ENCODE measurements at places on chromosomes 7 and 10.

- no peak for DNase-seq
Measured at GRCh38 chr10:97850446-97850845, 803 bp downstream of the GOLGA7B start.

- peak; percentile 89 for DNase-seq
Measured at GRCh38 chr7:39609113-39609934, 14.0 kb upstream of the RALA start.

DNA sequence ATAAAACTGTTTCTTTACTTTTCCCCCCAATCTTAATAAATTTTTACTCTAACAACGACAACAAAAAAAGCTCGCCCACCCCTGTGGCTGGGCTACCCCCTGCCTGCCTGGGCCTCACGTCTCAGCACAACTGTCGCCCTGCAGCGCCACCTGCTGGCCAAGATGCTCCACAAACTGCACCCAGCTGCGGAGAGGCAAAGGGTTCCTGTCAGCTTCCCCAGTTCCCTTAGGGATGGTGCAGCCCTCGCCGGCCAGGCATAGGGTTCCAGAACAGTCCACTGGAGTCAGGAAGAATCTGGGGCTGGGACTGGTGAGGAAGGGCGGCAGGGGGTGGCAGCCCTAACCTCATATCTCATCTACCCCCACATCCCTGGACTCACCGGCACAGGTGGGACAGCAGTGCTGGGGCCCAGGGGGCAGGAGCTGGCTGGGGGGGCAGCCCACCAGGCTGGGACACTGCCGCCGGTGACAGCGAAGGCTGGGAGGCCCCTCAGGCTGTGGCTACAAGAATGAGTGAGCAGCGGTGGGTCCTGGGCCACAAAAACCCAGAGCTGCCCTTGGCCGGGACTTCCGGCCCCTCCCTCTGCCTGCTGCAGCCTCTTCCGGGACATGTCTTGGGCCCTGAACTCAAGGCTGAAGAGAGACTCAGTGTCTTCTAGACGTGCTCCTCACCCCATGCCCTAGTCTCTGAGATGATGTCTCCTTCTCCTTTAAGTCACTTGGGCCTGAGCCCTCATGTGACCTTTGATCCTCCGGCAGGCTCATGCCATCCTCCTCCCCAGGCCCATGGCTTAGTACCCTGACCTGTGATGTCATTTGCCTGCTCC is 21.2 kb downstream of the ATP6V1F start:
- DNase-seq: peak; percentile 77

DNA sequence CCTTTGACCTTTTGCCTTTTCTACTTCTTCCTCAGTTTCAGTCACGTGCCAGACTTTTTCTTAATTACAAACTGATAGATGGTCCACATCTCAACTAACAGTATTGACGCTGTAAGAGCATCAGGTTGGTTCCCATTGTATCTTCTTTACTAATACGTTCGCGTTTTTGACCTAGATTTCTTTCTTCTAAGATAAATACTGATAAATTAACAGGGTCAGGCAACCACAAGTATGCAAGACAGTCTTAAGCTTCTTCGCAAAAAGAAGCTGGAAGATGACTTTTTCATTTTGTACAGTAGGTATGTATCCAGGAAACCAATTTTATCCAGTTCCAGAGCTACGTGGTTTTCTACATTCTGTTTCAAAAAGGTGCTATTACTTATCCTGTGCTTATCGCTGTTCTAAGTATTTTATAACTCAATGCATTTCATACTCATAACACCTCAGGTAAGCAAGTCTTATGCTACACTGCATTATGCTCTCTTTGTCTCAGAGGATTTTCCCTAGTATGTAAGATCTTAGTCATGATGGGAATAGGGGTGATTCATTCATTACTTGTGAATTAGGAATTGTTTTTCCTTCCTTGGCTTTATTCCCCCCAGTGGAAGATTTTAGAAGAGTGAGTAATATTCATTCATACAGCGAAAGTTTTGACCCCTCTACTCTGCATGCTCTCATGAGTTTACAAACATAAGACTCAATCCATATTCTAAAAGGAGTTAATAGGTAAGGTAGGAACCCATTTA is 955 bp downstream of the DUS4L start:
- peak; percentile 76 for DNase-seq

DNA sequence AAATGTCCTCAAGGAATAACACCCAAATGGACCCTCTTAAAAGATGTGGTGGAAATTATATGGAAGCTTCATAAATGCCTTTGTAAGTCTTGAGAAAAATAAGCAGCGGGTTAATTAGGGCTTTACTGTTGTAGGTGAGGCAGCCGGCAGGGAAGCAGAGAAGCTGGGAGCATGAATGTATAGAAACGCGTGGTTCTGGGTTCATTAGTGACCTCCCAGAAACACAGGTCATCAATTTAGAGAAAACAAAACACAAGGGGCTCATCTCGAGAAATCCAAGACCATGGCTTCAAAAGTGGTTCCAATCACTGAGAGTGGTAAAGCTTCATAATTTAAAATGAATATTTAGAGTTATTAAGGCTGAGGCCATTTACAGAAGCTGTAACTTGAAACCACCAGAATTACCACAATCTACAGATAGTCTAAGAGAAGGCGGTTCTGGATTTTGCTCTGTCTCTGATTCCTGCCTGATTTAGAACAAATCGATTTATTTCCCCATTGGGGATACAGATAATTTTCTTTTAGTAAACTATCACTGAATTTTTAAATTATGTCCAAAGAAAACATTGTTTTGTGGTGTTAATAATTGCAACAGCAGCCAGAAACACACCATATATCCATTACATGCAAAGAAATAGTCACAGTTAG is 20.7 kb downstream of the GARIN1A start:
- DNase-seq: no peak

DNA sequence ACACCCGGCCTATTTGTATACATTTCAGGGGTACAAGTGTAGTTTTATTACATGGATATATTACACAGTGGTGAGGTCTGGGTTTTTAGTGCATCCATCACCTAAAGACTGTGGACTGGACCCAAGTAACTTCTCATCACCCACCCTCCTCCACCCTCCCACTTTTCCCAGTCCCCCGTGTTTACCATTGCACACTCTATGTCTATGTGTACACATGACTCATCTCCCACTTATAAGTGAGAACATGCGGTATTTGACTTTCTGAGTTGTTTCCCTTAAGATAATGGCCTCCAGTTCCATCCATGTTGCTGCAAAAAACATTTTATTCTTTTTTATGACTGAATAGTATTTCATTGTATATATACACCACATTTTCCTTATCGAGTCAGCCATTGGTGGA is 98.9 kb upstream of the WAC start:
- DNase-seq: no peak

GRCh38 chr7:134485203-134485602 is 26.3 kb upstream of the AKR1B1 start:
- no peak for DNase-seq

DNA sequence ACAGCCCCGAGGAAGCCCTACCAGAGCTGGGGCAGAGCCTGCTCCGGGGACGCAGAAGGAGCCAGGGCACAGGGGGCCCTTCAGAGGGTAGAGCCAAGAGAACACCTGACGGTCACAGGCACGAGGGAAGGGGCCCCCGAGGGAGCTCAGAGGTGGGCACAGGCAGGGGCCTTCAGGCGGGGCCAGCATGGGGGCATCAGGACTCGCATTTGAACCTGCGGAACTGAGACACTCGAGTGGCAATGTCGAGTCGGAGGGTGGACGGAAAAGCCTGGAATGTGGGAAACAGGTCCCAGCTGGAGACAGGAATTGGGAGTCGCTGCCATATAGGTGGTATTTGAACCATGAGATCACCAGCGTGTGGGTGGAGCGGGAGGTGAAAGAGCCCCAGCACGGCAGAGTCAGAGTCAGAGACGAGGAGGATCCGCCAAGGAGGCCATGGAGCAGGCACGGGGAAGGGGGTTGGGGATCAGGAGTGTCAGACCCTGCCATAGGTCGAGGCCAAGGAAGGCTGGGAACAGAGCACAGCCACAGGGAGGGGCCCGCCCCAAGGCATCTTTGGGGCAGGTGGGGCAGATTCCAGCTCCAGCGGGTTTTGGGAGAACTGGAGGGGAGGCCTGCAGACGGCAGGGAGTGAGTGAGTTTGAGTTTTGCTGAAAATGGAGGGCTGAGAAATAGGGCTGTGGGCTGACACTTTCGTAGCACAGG is 13.8 kb downstream of the STK32C start:
- DNase-seq: no peak

DNA sequence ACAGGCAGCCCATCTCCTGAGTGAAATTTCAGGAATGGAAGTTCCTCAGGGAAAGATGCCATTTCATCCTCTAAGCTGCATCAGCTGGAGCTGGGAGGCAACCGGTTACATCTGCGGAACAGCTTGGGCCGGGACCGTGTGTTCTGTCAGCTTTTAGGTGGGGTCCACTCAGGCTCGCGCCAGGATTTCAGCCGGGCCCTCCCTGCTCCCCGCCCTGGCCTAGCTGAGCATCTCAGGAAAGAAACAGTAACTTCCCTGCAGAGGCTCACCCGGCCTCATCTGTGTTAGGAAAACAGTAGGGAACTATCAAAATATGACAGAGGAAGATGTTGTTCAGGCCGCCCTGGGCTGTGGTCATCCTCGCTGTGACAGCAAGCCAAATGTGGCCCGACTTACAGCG is 110.4 kb downstream of the TRIL start:
- DNase-seq: no peak

DNA sequence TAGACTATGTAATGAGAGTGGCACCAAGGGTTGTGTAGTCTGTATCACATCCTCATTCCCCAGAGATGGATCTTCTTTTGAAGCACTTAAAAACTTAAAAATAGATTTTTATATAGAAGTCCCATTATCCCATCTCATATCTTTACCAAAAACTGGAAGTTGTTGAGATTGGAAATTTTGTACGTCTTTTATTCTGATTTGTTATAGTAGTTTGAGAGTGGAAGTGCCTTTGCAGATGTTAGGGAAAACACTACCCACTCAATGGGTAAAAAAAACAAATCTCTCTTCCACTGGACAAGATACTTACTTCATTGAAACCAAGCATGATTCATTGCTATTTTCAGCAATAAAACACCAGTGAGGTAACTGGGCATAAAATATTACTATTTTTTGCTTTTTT is 184.4 kb downstream of the MACC1 start:
- no peak for DNase-seq

- no peak for DNase-seq
Measured at GRCh38 chr10:44199991-44200655, 184.8 kb downstream of the CXCL12 start.

GRCh38 chr10:26698909-26699308 is 1.4 kb downstream of the PDSS1 start:
- DNase-seq: no peak

GRCh38 chr7:41103331-41103730 is 599.6 kb downstream of the INHBA start:
- DNase-seq: peak; percentile 54

- no peak for DNase-seq
Measured at GRCh38 chr7:71363627-71364026, 231.7 kb downstream of the GALNT17 start.

- peak; percentile 44 for DNase-seq
Measured at GRCh38 chr7:80346704-80347103, 165.2 kb downstream of the GNAT3 start.

GRCh38 chr7:455110-455928 is 64.3 kb downstream of the PDGFA start:
- DNase-seq: peak; percentile 74

DNA sequence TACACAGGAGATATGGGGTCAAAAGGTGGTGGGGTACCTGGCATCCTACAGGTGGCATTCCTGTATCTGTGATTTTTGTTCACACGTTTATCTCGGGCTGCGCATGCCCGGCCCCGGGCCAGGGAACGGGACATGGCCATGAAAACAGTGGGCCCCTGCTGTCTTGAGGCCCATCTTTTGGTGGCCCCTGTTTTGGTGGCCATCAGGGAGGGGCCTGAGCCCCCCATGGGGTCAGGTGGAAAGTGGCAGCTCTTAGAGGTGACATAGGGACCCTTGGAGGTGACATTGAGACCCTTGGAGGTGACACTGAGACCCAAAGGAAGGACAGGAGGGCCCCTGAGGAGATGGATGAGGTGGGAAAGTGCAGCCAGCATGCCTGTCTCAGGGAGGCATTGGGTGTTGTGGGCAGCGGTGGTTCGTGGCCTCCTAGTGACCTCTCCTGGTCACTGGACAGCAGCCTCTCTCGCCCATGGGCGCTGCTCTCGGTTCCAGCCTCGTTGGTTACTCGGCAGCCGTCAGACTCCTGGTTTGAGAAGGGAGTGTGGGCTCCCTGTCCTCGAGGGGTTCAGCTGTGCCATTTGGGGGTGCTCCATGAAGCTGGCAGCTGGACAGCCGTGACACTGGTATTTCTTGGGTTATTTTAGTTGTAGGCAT is 39.9 kb downstream of the INPP5A start:
- peak; percentile 12 for DNase-seq

DNA sequence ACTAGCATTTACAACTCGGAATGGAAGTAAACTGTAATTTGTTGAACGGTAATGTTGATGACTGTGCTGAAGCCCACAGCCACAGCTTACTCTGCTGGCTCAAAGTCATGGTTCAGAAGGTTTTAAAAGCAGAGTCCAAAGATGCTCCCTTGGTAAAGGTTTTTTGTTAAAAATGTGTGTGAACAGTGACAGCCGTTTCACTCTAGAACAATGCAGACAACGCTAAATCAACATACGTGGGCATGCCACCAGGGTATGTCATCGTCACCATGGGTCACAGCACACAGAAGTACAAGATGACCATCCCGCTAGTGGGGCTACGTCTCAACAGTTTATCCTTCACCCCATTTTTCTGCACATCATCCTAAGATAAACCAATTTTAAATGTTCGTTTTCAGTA is 106.5 kb upstream of the LANCL2 start:
- DNase-seq: no peak

- DNase-seq: no peak
Measured at GRCh38 chr7:116766881-116767280, 94.9 kb downstream of the MET start.

- DNase-seq: no peak
Measured at GRCh38 chr10:47058032-47058702, 146.9 kb downstream of the PTPN20 start.

DNA sequence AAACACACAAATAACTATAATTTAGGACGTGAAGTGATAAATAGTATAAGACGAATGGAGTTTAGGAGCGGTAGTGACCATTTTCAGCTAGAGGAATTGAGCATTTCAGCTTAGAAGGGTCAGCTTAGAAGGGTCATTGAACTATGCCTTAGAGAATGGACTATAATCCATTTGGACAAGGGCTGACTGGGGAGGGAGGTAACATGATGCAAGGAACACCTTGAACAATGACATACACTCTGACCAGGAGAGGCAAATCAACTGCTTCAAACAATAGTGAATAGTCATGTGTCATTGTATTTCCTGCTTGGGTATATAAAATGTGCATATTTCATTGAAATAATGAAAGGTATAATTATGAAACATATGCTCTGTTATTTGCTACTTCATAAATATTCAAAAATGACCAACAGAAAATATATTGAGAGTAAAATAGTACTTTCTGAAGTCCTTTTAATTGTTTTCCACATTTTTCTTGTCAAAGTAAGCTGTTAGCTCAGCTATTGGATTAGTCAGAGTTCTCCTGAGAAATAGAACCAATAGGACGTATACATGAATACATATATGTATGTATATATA is 40.5 kb upstream of the WASL start:
- no peak for DNase-seq

All from fibroblast of pulmonary artery (primary cell).